ENCODE measurements at places on chromosomes 5 and 9.

DNA sequence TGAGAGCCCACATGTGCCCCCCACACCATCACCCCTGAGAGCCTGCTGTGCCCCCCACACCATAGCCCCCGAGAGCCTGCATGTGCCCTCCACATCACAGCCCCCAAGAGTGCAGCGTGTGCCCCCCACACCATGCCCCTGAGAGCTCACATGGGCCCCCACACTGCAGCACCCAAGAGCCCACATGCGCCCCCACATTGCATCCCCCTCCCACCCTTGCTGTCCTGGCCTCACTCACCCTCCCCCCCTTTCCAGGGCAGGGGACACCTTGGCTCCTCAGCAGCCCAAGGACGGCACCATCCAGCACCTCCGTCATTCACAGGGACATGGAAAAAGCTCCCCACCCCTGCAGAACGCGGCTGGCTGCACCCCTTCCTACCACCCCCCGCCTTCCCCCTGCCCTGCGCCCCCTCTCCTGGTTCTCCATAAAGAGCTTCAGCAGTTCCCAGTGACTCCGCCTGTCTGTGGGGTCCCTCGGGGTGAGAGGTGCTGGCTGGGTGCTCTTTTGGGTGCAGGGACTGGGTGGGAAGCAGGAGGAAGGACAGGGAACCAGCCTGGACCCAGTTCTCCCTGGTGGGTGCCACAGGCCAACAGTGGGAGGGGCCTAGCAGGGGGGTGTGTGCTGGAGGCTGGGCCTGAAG is 5.0 kb downstream of the LCN1 start:
- DNase-seq = no peak

DNA sequence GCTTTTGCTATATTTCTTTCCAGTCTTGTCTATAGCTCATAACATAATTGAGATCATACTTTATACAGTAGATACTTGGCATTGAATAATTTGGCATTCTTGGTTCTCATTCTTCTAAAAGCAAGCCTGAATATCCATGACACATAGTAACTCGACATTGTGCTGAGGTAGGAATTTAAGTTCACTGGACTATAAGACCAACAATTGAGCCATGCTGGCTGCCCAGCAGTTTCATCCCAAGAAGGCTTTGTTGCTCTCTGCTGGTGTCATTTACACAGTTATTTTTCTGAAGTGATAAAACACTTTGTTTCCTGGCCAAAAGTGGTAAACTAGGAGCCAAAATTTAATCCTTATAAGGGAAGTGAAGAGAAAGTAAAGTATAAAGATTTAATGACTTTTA is 192.0 kb downstream of the ADAMTSL1 start:
- DNase-seq = no peak

GRCh38 chr5:154110716-154111115 is 71.9 kb downstream of the MFAP3 start:
- DNase-seq = no peak

DNA sequence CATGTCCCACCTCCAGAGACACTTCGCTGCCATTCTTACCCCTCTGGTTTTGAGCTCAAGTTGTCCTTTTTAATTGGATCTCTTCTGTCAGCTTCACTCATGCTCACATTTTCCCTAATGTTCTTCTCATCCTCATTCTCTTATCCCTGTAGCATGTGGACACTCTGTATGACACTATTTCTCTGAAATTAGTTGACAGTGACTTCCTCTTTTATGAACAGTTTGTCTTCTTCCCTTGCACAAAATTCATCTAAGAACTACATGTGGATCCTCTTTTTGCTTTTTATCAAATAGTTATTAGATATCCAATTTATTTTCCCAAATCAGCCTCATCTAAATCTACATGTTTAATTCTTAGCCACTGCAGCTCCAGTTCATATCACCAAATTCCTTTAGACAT is 676.2 kb downstream of the MAT2B start:
- DNase-seq = no peak

GRCh38 chr5:181207214-181207959 is 2.4 kb upstream of the TRIM7 start:
- no peak for DNase-seq

DNA sequence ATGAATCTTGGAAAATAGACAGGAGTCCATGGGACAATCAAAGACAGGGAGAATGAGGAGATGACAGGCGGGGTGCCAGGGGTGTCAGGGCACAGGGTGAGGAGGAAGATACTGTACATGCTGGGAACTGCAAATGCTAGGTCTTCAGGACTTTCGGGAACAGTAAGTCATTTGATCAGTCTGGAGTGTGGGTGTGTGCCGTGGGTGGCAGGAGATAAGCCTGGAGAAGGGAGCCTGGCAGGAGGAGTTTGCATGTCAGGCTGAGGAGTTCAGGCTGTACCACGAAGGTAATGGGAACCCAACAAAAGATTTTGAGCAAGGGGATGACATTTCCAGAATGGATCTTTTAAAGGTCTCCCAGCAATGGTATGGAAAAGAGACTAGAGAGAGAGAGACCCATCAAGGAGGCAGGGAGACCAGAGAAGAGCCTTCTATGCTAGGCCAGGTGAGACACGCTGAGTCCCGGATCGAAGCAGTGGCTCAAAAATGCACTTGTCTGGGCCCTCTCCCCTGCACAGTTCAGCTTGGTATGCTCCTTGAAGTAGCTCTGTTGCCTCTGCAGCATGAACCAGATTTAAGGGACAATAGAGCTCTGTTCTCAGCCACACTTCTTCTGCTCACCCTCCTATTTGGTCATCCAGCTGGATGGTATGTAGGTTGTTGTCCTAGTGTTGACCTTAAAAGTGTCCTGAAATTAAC is 77.0 kb upstream of the FER start:
- no peak for DNase-seq

DNA sequence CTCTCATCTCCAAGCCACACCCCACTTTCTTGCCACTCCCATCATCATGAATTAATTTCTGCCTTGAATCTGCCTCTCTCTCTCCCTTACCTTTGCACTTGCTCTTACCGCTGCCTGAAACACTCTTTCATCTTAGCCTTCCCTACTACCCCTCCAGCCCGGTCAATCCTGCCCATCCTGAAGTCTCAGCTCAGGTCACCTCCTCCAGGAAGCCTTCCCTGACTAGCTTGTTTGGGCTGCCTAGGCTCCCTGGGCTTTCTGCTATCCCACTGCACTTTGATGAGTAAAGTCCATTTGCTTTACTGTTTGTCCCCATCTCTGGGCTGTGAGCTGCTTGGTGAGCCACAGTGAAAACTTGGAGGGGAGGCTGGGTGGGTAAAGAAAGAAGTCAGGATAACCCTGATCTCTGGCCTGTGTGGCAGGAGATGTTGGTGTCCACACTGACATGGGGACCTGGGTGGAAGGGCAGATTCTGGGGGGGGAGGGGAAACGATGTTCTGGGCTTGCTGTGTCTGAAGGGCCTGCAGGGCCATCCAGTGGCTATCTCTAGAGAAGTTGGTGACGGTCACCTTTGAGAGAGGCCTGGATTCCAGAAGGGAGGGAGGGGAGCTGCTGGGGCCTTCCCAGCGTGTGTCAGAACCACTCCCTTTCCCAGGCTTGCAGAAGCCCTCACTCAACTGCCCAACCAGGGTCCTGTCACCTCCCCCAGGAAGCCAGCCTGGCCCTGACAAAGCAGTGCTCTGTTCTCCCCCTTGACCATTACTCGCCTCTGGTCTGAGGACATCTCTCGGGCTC is 75.0 kb upstream of the DAB2IP start:
- no peak for DNase-seq

- no peak for DNase-seq
These were observed 1.6 kb downstream of the HTR1A start for GRCh38 chr5:63960646-63961045.

DNA sequence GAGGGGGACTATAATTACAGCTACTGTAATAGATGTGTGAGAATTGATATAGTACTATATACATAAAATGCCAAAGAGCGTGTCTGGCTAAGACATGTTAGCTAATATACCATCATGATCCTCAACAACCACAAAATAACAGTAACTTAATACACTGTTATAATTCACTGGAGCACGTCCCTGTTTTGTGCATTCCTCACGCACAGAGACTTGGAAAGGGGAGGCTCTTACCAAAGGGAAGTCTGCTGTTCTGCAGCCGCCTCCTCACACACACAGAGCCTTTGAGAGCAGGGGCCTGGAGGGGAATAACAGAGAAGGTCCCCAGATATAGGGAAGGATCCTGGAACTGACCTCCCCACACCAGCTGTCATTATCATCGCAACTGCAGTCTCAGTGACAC is 97.3 kb downstream of the ANKRD18A start:
- no peak for DNase-seq

- no peak for DNase-seq
These were observed 46.7 kb downstream of the INSYN2B start for GRCh38 chr5:169933616-169934015.

DNA sequence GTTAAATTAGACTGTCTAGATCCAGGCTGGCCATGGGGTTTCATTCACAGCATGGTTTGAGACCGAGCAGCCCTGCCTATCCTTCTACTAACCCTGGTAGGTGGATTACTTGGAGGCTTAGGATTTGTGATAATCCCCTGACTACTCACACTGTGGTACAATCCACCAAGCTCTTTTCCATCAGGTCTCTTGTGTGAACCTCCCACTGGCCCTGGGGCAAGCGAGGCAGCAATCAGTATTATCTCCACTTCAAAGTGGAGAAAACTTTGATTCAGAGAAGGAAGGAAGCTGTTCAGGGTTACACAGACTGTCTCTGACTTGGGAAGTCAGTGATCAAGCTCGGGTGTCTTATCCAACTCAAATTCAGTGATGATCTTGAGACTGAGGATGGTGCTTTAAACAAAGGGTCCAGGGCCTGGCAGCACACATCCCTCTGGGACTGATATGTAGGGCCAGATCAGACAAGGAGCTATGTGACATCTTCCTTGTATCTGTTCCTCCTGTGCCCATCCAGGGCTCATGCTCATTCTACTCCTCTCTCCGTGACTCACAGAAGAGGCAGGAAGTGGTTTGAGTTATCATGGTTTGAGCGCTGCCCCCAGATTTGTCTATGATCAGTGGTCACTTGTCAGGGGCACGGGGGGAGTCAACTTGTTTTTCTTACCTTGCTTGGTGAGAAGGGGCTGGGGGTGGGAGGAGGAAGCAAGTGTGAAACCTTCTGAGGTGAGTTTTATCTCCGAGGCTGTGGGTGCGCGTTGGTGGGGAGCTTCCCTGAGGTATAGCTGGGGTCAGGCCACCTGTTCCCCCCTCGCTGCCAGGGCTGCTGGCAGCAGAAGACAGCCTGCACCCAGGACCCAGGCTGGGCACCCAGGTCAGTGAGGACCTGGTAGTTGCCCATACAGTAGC is 48.6 kb downstream of the RGS3 start:
- DNase-seq = peak; percentile 49
